ENCODE measurements at places on chromosomes 6 and 20.

GRCh38 chr6:152423216-152424103, 213.7 kb downstream of the SYNE1 start:
- DNase-seq = no peak

DNA sequence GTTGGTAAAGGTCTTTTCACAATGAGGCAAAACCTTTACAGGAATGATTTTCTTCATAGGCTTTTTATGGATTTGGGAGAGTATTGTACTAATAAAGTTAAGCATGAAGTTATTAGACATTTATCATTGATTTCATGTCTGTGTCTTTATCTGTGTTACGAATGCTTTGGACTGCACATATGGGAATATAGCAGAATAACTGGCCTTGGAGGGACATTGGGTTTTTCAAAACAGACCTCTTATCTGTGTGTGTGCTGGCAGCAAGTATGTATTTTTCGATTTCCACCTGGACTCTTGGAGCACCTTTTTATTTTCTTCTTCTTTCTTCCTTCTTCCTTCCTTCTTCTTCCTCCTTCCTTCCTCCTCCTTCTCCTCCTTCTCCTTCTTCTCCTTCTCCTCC, 74.6 kb downstream of the CDKAL1 start:
- DNase-seq = no peak

- no peak for DNase-seq
These were observed 79.6 kb downstream of the ANKRD60 start for GRCh38 chr20:58148891-58149290.

GRCh38 chr20:53611449-53611894, 17.8 kb upstream of the ZNF217 start:
- no peak for DNase-seq

- DNase-seq = no peak
These were observed 57.8 kb upstream of the ZFAND3 start for GRCh38 chr6:37761554-37762271.

GRCh38 chr6:117989086-117989485, 82.0 kb downstream of the SLC35F1 start:
- DNase-seq = no peak

DNA sequence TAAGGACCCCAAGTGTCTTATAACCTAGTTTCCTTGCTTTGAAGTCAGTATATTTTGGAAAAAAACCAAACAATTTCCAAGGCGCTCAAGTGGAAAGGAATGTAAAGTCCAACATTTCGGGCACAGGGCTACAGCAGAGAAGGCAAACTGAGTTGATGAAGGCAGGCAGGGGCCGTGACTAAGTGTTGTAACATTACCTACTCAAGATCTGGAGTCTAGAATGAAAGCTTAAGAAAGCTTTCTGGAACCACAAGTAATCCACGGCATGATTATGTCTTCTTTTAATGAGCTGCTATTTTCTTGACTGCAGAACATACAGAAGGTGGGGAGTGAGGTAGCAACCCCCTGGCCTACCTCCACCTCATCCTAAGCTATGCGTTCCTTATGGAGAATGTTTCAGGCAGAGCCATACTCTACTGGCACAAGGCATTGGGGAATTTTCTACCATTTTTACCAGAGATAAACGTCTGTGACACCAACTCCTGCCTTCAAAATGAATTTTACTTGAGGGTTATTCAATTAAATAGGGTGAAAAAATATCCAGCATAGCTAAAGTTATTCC, 4.3 kb downstream of the PPP1R10 start:
- DNase-seq = no peak

DNA sequence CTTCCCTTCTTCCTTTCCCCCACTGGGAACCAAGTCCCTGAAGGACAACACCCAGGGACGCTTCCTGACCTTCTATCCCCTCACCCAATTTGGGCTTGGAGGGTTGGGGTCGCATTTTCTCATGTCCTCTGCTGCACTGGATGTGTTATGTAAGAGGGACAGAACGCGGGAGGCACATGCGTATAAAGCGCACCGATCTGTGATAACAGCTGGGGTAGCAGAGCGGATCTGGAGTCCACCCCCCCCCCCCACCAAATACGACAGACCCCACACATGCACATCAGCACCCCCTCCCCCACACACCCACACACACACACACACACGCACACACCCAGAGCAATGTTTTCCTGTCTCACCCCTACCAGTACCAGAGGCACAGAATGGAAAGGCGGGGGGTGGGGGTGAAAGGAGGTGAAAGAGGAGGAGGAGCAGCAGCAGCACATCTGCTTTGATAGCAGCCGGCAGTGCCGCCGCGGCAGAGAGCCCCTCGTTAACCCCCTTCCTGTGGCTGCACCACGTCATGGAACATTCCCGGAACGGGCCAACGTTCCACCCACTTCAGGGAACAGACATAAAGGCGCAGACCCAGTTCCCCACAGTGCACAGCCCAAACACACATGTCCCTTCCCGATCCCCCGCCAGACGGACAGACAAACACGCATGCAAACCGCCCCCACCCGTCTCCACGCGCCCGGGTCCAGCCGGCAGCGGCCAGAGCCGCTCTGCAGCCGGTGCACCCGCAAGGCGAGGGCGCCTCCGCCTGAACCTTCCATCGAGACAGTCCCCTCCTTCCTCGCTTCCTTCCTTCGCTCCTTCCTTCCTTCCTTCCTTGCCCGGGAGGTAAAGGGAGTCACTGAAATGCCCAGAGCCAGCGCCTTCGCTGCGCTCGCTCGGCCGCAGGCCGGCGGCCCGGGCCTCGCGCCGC, 590 bp downstream of the HIVEP2 start:
- DNase-seq = peak; percentile 80

- no peak for DNase-seq
These were observed 103.7 kb downstream of the SNAP25 start for GRCh38 chr20:10322073-10323012.

GRCh38 chr20:34546751-34547181, 11.8 kb upstream of the MAP1LC3A start:
- peak; percentile 70 for DNase-seq

GRCh38 chr6:61809004-61809595, 476.9 kb downstream of the KHDRBS2 start:
- DNase-seq = peak; percentile 30

GRCh38 chr20:8663424-8663823, 405.5 kb upstream of the PLCB4 start:
- DNase-seq = no peak

- no peak for DNase-seq
These were observed 275.6 kb downstream of the BTBD9 start for GRCh38 chr6:38364127-38364526.

GRCh38 chr20:9903048-9903655, 64.3 kb upstream of the PAK5 start:
- no peak for DNase-seq

All from SHP77 (cell line).